ENCODE measurements at places on chromosomes 12 and 14.

DNA sequence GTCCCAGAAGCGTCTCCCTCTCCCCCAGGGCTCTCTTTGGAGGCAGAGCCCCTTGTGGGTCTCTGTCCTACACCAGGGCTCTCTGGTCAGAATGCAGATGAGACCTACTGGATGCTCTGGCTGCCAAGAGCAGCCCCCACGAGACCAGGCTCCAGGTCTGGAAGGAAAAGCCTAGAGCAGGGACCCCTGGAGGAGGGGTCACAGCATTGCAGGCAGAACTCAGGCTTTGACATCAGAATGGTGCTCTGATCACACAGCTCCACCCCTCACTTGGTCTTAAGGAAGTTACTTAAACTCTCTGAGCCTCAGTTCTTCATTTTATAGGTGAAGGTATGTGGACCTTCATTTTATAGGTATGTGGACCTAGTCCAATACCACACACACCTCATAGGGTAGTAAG, 83.1 kb downstream of the ARL6IP4 start:
- DNase-seq, result no peak

DNA sequence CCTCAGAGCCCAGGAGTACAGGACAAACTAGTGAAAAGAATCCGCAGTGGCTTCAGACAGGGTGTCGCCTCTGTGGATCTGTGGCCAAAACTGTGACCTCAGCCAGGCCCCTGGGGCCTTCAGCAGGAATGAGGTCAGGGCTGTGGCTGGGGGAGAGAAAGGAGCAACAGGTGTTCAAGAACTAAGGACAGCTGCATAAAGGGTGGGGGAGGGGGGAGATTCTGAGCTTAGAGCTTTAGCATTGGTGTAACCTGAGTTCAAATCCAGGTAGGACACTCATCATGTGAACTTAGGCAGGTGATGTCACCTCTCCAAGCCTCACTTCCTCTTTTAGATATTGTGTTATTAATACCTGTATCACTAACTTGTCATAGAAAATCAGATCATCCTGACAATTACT, 40.9 kb upstream of the CORO1C start:
- no peak for DNase-seq

DNA sequence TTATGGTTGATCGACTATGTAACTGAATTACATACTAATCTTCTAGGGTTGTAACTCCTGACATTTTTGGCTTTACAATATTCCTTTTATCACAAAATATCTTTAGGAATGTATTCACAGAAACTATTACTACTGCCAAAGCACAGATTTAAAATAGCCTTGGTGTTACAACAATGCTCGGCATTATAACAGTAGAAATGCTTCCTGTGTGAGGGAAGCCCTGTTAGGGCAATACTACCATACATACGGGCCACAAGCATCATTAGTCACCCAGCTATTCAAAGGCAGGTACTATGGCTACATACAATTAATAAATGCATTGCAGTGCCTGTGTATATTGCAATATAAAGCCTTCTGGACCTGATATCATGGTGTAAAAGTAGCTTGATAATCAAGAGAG, 517.8 kb downstream of the C12orf50 start:
- no peak for DNase-seq

- DNase-seq, result no peak
Observed at GRCh38 chr12:122850695-122851350, 15.6 kb downstream of the HIP1R start.

- no peak for DNase-seq
Observed at GRCh38 chr14:42628602-42629001, 1021.9 kb downstream of the LRFN5 start.

- DNase-seq, result no peak
Observed at GRCh38 chr12:30440826-30441602, 254.7 kb downstream of the IPO8 start.

DNA sequence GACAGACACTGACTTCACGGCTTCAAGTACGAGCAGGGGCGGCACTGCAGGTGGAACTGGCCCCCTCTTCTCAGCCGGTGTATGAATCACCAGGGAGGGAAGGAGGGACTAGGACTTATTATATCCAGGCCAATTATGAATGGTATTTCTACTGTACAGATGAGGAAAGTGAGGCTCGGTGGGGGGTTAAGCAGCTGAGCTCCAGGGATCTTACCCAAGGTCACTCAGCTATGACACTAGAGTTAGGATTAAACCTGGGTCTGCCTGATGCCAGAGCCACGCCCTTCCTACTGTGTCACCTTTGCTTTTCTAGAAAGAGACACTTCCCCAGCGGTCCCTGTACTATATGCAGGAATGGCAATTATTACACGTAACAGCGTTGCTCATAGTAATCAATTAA, 42.2 kb upstream of the NRXN3 start:
- DNase-seq, result no peak

DNA sequence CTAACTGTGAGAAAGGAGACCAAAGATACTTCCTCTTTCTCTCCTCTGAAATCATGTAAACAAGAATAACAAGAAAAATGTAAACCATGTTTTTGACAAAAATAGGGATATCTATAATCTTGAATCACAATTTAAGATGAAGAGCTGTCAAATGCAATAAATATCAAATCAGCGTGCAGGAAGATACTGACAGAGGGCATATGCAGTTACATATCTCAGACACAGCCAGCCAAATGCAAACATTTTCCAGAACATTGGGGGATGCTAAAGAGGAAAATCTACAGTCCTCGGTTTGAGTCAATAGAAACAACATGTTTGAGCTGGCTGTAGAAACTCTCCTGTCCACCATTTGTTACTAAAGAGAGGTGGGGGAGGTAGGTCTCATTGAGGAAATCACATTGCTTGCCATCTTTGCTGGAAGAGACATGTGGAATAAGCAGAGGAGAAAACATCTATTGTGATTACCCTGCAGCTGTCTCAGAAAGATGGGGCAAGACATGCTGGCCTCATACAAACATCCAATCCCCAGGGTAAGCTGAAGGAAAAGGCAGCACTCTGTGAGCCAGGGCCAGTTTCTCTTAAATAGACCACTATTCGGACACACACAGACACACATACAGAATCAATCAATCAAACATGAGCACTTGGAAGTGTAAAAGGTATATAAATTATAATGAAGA, 43.5 kb downstream of the CNTN1 start:
- no peak for DNase-seq

GRCh38 chr12:8697120-8697475, 693 bp upstream of the RIMKLB start:
- DNase-seq, result no peak

- DNase-seq, result no peak
Observed at GRCh38 chr12:87405918-87406317, 623.3 kb downstream of the C12orf50 start.

DNA sequence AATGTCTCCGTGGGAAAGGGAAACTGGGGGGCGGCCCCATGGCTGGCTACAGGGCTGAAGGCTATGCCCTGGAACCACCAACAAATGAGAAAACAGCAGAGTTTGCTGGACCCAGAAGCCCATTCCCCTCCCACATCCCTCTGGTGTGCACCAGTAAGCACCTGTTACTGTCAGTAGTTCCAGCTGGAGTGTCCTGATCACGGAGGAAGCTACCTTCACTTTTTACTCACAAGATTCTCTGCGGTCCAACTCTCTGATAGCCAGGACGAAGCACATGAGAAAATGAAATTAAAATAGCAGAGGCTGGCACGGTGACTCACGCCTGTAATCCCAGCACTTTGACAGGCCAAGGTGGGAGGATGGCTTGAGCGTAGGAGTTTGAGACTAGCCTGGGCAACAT, 22.7 kb upstream of the MEG3 start:
- DNase-seq, result no peak

DNA sequence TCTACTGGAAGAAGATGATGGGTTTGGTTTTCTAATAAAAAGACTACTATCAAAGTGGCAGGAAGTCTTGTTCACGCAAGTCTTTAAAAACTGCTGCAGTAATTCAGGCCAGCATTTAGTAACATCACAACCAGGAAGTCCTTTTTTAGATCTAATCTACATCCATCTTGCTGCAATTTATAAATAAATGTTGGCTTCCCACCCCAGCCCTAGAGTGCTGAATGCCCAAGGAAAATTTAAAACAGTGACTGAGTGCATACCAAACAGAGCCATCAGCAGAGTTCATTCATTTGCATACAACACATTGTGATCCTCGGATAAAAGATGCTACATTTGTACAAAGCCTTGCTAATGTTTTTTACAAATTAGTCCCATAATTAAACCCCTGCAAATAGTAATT, 72.1 kb downstream of the PHLDA1 start:
- DNase-seq, result no peak

DNA sequence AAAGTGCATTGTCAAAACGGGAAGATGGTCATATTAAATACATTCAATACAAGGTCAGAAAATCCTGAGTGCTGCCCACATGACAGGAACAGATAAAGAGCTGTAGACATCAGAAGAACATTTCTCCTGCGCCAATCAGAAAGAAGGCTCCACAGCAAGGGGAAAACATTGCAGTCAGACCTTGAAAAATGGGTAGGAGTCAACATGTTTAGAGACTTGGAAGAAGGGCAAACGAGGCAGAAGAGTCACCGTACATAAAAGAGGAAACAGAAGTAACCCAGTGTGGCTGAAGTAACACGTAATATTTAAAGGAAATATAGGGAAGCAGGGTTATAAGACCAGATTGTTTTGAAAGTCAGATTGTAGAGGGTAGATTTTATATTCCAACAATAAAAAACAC, 11.9 kb downstream of the SPPL3 start:
- DNase-seq, result no peak

DNA sequence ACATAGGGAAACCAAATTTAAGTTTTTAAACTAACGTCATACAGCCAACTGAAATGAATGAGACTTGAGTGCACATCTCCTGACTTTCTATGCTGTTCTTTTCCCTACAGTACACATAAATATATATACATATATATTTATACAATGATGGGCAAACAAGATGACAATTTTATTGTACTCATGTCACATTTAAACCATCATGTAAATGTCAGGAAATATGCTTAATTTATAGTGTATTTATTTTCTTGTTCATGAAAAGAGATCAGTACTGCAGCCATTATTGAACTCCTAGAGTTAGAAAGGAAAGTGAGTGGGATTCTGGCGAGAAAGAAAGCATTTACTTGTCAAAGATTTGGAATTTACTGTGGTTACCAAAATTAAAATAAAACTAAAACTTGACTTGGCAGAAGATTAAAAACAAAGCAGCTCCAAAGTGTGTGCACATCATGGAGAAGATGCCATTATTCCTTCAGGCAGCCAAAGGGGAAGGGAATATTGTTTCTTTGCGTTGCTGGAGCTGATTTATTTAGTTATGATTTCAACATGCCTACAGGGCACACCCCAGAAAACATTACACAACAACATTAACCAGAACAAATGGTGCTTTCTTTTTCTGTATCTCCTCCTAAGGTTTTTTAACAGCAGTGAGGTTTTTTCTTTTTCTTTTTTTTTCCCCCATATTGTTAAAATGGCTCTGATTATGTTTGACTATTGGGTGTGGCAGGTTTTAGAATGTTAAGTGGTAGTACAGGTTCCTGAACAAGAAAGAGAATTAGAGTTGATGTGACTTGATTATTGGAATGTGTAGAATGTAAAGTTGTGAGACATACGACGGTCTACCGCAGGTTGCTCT, 144.6 kb downstream of the RAD51B start:
- DNase-seq, result peak; percentile 41
